ENCODE measurements at places on chromosomes 7 and 10. TPM values are rescaled to one million over a fixed set of nuclear protein-coding genes. Genes with fewer than 3 reads are reported as not detected.
A peak's percentile ranks its signal among the peaks of the same experiment; 100 is the strongest.

DNA sequence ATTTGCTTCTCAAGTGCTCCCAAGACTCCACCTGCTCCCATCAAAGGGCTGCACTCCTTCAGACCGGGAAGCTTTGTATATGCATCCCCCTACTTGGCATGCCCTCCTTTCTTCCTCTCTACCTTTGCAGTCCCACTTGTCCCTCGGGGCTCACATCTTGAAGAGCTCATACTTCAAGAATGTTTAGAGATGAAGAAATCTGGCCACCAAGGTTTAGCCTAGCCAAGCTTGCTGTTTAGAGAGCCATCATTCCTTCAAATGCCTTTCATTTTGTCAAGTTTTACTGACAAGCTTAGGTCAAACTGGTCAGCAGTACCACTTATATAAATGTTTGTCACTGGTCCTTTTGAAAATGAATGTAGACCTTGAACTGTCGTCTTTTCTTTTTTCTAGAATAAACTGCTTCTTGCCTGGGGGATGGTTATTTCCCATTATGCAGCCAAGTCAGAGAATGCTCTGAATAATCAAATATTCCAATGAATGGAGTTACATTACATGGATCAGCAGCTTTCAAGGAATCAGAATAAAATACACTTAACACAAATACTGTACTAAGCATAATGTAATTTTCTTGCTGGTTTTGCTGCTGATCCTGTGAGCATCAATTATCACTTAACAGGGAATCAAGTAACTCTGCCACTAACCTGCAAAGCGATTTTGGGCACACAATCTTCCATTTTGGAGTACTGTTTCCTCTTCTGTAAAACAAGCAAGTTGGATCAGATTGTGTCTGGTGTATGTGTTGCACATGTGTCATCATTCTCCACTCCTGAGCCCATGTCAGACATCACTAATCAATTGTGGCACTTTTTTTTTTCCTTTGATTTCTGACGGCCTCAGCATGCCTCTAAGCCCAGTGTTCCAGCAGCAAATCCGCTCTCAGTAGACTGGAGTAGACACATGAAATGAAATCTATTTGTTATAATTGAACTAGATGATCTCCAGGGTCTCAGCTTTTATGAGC, 357.9 kb downstream of the PTEN start:
- no peak for DNase-seq
- no peak overlapping the region for H3K4me3 ChIP-seq
- H3K27ac ChIP-seq, result no peak overlapping the region
- H3K27me3 ChIP-seq, result no peaks in the 10 kb centered on the region
- no peaks in the 10 kb centered on the region for H3K36me3 ChIP-seq
- no peaks in the 10 kb centered on the region for H3K4me1 ChIP-seq

The TMEM140 gene
- total RNA-seq, result 11.9 TPM

GRCh38 chr7:116216956-116217571, 6.7 kb downstream of the TES start:
- no peaks in the 10 kb centered on the region for H3K27me3 ChIP-seq
- no peak overlapping the region for H3K27ac ChIP-seq
- no peak for DNase-seq
- H3K4me3 ChIP-seq, result no peak overlapping the region
- H3K36me3 ChIP-seq, result no peaks in the 10 kb centered on the region

DNA sequence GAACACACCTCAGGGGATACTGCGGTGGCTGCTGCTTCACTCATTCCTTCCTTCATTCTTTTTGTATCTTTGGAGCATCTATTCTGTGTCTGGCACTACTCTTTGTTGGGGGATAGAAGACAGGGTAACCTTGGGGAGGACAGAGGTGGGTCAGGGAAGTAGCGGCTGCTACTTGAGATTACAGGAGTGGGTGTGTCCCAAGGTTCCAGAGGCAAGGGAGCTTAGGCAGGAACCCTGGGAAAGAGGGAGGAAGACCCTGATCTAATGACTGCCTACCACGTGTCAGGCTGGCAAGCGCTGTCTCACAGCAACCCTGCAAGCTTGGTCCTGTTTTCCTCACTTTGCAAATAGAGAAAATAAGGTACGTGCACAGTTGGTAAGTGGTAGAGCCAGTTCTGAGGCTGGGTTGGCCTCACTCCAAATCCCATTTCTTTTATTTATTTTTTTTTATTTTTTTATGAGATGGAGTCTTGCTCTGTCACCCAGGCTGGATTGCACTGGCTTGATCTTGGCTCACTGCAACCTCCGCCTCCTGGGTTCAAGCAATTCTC, 985.9 kb upstream of the ZNF722 start:
- H3K27ac ChIP-seq, result no peak overlapping the region
- no peaks in the 10 kb centered on the region for H3K4me1 ChIP-seq
- no peaks in the 10 kb centered on the region for H3K27me3 ChIP-seq
- H3K36me3 ChIP-seq, result no peaks in the 10 kb centered on the region
- H3K4me3 ChIP-seq, result no peak overlapping the region
- no peak for DNase-seq

DNA sequence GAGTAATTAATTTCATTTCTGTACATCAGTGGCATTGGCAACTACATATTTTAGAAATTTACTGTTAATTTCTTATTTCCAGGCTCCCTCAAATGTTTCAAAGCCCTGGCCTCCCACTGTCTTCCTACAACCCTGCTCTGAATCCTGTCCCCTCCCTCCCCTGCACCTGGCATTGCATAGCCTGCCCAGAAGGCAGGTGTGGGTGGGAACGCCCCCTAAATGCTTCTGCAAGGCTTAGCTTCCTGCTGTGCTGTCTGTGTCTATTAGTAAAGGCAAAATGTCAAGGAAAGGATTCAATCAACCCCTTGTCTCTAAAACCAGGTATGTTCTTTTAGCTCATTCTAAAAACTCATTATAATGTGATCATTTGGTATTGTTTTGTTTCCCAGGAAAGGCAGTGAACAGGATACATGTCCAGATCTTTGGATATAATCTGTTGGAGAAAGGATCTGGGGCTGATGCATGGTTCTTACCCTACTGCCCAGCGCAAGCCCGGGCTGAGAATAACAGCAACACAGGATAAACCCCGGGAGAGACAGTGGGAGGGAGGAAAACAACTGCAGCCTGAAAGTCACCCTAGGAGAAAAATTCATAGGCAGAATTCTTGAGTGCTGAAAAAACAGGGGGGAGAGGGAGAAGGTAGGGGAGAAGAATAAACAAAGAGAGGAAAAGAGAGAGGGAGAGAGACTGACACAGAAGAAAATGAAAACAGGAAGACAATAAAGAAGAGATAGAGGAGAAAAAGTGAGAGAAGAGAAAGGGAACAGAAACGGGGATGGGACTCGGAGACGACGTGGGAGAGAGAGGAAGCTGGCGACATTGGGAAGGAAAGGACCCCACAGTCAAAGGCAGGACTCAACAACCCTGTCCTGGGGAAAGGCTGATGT, 589 bp downstream of the ZNF488 start:
- DNase-seq, result peak; percentile 58
- peak overlapping the region; percentile 78 for H3K4me3 ChIP-seq
- no peaks in the 10 kb centered on the region for H3K27me3 ChIP-seq
- H3K36me3 ChIP-seq, result no peaks in the 10 kb centered on the region
- no peak overlapping the region for H3K27ac ChIP-seq

GRCh38 chr10:119263951-119264617, 56.7 kb downstream of the GRK5 start:
- no peaks in the 10 kb centered on the region for H3K27me3 ChIP-seq
- no peak for DNase-seq
- peak overlapping the region; percentile 7 for H3K27ac ChIP-seq
- H3K4me3 ChIP-seq, result no peak overlapping the region
- no peaks in the 10 kb centered on the region for H3K36me3 ChIP-seq
- no peaks in the 10 kb centered on the region for H3K4me1 ChIP-seq

The IGF2BP3 gene
- total RNA-seq, result 1.2 TPM
